ENCODE measurements at places on chromosomes 12 and 14. TPM values are rescaled to one million over a fixed set of nuclear protein-coding genes. Genes with fewer than 3 reads are reported as not detected.

- no peak for DNase-seq
Observed at GRCh38 chr12:119302451-119303080, 32.0 kb upstream of the CCDC60 start.

DNA sequence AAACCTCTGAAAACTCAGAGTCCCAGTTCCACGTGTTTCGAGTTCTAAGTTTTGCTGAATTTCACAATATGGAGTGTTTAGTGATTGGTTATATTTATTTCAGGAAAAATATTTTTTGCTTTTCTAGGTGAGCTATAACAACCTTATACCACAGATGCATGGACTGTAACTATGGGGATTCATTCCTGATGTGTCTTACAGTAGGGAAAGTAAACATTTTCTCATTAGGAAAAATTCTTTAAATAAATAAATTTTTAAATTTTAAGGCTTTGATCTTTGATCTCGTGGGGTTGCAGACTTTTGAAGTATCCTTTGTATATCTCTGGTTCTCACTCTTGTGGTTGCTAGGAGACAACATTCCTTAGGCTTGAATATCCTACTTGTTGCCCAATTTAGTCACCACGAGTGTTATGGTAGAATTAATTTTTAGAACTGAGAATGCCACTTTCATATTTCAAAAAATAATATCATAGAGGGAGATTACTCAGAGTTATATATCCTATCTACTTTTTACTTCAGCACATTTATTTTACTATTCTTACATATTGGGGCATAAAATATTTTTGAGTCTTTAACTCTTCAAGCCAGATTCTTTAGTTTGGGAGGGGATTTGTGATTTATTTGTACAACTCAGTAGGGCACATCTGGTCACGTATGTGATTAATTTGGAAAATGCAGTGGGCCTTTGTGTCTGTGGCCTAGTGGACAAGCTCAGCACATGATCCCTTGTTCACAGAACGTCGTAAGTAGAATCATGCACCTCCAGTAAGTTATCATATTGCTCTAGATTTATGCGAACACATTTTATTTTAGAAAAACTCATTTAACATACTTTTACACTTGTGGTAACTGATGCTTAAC lies 224.0 kb downstream of the TTC6 start:
- no peak for DNase-seq

GRCh38 chr12:89134213-89134770 lies 218.0 kb downstream of the DUSP6 start:
- DNase-seq, result no peak

DNA sequence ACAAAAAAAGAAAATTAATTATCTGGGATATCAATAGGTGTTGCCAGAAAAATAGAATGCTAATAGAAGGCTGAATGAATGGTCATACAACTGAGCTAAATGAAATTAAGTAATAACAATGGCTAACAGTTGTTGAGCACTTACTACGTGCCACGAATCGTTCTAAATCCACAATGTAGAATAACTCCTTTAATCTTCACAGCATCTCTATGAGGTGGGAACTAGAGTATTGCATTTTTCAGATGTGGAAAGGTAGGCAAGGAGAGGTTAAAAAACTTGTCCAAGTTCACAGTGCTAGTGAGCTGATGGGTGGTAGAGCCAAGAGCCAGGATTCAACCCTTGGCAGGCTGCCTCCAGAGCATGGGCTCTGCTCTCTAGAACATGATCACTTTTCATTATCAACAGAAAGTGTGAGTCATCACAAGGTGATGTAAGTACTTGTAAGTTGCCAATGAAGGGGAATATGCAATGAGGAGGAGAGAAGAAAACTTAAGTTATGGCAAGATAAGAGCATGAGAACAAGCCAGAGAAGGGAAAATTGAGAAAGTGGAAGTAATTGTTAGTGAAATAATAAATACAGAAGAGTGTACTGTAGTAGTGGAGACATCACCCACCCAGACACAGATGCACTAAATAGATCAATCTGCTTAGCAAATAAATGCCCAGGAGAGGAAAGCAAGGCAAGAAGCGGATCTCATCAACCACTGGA lies 122.1 kb downstream of the PRKD1 start:
- no peak for DNase-seq

DNA sequence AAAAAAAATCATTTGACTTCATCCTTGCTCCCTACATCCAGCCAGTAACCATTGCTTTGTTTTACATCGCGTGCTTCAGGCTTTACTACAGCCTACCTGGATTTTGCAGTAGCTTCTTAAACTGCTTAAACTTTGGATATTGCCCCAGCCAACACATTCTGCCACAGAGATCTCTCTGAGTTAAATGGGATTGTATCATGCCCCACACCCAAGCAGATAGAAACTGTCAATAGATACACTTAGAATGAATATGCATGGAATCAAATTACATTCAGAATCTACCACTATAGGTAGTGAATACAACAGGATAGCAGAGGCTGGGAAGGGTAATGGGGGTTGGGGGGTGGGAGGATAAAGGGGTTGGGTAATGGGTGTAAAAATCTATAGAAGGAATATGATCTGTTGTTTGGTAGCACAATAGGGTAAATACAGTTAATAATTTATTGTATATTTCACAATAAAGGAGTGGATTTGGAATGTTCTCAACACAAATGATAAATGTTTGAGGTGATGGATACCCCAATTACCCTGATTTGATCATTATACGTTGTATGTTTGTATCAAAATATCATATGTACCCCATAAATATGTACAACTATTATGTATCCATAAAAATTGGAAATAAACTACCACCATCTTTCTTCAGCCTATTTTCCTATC lies 2.7 kb upstream of the MYRFL start:
- no peak for DNase-seq

- no peak for DNase-seq
Observed at GRCh38 chr12:51593021-51593420, 2.0 kb downstream of the SCN8A start.

- DNase-seq, result no peak
Observed at GRCh38 chr14:56811593-56812363, 1.5 kb upstream of the OTX2 start.

DNA sequence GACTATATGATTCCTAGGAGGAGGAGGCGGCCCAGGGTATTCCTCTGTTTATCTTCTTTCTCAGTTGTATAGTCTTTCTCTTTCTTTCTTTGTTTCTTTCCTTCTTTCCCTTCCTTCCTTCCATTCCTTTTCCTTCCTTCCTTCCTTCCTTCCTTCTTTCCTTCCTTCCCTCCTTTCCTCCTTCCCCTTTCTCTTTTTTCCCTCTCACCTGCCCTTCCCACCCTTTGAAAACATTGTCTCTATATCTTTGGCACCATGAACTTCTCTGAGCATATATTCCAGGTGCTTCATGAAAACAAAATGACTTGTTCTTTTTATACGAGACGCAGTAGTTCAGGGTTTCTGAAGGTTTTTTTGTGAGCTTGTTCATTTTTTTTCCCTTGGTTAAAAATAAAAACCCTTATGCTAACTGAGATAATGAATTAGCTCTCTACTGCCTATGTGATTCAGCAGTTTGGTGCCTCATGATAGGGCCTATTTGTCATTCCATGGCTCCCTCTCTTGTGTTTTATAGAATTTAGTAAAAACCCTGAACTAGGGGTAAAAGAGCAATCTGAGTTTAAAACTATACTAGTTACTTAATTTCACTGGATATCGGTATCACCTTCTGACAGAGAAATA lies 3.2 kb upstream of the TESPA1 start:
- no peak for DNase-seq

DNA sequence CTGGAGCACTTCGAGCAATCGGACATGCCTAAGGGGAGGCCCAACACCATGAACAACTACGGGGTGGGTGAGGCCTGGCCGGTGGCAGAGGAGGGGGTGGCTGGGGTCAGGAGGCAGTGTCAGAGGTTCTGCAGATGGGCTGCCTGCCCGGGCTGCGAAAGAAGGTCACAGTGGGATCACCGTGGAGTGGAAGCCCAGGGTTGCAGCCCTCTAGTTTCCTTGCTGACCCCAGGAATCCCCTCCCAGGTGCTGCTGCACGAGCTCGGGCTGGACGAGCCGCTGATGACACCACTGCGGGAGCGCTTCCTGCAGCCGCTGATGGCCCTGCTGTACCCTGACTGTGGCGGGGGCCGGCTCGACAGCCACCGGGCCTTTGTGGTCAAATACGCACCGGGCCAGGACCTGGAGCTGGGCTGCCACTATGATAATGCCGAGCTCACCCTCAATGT lies 1.9 kb upstream of the ARL6IP4 start:
- DNase-seq, result no peak

GRCh38 chr14:59585891-59586554 lies 9.4 kb upstream of the CCDC175 start:
- no peak for DNase-seq

DNA sequence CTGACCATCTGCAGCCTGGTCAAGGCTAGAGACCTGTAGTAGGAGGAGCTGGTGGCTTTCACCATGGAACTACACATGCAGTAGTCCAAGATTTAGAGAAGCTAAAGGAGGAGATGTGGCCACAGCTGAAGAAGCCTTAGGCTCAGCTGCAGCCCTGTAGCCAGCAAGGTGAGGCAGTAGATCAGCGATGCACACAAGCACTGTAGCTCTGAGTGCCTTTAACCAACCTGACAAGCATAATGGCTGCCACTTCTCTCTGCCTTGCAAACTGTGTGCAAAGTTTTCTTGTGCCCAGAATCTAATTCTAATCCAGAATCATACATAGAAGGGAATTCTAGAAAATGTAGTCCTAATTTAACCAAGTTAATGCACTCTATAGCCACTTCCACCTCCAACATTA lies 159.0 kb upstream of the ARID2 start:
- DNase-seq, result no peak

DNA sequence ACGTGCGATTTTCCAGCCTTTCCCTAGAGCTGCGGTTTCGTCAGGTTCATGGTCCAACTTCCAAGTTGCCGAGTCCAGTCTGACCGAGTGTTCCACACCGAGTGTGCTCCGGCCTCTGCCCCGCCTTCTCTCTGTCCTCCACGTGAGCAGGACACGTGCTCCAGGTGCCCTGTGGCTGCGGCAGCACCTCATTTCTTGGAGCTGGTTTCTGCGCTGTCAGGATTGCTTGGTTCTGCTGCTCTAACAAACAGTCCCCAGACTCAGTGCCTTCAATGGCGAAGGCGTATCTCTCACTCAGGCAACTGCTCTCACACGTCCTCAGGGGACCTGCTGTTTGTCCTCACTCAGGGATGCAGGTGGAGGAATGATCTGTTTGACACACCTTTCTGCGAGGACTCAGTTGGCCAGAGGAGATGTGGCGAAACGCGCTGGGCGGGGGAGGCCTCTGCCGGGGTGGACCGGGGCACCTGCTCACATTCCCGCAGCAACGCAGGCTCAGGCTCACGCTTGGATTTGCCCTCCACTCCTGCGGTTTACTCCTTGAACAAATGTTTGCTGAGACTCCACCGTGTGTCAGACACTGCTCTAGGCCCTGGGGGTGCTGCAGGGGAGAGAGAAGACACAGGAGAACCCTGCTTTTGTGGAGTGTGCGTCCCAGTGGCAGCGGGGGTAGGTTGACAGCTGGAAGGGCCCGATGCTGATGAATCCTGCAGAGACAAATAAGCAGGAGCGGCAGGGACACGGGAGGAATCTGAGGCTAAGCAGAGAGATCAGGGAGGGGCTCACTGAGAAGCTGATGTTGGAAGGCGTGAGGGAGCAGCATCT lies 63.4 kb upstream of the FBRSL1 start:
- no peak for DNase-seq

- DNase-seq, result no peak
Observed at GRCh38 chr12:132044661-132045412, 95.1 kb downstream of the EP400 start.

GRCh38 chr14:72590577-72590976 lies 303.3 kb downstream of the DPF3 start:
- no peak for DNase-seq

GRCh38 chr12:10554228-10554755 lies 48.6 kb downstream of the EIF2S3B start:
- no peak for DNase-seq

DNA sequence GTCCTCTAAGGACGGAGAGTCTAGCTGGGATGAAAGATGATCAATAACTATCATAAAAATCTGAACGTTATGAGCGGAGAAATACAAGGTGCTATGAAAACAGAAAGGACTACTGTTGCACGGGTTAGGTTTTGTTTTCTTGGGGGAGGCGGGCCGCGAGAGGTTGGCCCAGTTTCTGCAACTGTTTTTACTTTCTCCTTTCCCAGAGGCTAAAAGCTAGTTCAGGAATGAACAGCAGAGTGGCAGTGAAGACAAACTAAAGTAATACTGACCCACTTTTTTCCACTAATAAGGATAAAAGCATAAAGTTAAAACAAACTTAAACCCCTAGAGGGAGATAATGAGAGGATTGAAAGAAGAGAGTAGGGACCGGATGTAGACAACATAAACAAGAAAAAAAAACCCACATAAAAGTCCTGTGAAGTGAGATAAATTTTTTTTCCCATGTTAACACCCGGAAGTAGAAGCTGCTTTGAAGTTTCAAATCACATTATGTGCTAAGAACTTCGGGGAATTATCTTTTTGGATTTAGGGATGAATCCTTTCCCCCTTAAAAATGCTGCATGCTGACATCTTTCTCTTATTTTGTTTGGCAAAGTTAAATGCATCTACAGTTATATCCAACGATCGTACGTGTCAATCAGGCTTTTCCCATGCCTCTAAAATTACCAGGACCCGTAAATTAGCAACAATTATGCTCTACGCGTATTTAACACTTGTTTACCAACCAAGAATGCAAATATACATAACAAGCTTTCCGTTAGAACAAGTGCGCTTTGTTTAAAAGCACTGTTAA lies 1.0 kb upstream of the CDK17 start:
- peak; percentile 75 for DNase-seq

TARBP2 gene
- total RNA-seq, result 35.6 TPM

P2RX2 gene
- total RNA-seq, result not detected

MYF5 gene
- not detected for total RNA-seq

BCL11B gene
- total RNA-seq, result 2.4 TPM

RNF212B gene
- not detected for total RNA-seq

PAPLN gene
- total RNA-seq, result 21.0 TPM

RD3L gene
- total RNA-seq, result not detected

HELB gene
- total RNA-seq, result 6.4 TPM

LRIG3 gene
- total RNA-seq, result 28.6 TPM

TAS2R10 gene
- not detected for total RNA-seq

CELA1 gene
- total RNA-seq, result not detected

CYP46A1 gene
- total RNA-seq, result 1.2 TPM
